ENCODE measurements at places on chromosomes 5 and 9.

GRCh38 chr9:95887926-95888497, 12.5 kb downstream of the ERCC6L2 start:
- no peak for DNase-seq

DNA sequence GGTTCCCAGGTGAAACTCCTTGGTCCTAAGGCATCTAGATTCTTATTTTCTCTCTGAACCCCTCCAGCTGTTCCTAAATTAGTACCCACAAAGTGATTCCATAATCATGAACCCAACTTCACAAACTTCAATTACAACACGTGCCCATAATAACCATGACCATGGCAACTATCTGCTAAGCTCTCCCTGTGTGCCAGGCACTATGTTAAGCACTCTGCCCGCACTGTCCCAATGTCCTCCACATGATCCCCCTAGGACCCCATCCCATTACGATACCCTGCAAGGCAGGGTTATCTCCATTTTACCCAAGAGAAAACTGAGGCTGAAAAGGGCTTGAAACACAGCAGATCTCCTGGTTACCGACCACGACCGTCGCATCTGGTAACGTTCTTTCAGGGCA, 25.3 kb upstream of the ZNF622 start:
- DNase-seq, result no peak

- DNase-seq, result no peak
Measured at GRCh38 chr9:124242331-124243194, 15.2 kb upstream of the NEK6 start.

GRCh38 chr5:138258704-138259292, 15.6 kb downstream of the GFRA3 start:
- no peak for DNase-seq

- DNase-seq, result no peak
Measured at GRCh38 chr5:76029739-76030138, 53.4 kb upstream of the SV2C start.

DNA sequence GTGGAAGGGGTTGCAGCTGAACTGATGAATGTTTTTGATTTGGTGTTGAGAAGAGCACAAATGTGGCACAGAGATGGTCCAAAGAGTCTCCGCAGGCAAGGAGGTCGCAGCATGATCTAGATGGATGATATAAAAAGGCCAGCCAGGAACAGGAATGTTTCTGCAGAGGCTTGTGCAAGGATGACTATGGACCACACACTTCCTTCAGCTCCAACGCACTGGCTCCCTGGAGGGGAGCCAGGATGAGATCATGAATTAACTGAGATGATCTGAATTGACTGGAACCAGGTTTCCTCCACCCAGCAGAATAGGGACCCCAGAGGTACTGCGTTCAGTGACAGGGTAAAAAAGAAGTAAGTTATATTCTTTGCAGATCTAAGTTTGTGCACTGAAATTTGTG, 89.0 kb downstream of the ARSB start:
- no peak for DNase-seq
